ENCODE measurements at places on chromosomes 7 and 10.

DNA sequence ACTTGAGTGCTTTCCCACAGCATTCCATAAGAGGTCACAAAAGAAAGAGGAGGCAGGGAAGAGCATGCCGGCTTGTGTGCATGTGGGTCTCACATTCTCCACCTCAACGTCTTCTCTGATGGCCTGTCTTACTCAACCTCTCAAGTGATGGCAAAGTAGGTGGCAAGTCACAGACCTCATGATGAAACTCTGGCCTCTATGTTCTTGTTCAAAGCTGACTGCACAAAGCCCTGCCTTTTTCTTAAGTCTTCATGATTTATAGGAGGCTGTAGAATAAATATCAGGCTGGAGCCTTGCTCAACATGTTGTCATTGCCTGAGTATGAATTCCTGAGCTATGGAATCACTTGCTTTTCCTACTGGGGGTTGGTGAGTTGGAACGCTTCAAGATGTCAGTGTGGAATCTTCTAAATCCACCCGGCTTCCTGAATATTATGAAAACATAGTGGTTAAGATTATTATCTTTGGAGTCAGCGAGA is 213.6 kb upstream of the INHBA start:
- no peak for DNase-seq

DNA sequence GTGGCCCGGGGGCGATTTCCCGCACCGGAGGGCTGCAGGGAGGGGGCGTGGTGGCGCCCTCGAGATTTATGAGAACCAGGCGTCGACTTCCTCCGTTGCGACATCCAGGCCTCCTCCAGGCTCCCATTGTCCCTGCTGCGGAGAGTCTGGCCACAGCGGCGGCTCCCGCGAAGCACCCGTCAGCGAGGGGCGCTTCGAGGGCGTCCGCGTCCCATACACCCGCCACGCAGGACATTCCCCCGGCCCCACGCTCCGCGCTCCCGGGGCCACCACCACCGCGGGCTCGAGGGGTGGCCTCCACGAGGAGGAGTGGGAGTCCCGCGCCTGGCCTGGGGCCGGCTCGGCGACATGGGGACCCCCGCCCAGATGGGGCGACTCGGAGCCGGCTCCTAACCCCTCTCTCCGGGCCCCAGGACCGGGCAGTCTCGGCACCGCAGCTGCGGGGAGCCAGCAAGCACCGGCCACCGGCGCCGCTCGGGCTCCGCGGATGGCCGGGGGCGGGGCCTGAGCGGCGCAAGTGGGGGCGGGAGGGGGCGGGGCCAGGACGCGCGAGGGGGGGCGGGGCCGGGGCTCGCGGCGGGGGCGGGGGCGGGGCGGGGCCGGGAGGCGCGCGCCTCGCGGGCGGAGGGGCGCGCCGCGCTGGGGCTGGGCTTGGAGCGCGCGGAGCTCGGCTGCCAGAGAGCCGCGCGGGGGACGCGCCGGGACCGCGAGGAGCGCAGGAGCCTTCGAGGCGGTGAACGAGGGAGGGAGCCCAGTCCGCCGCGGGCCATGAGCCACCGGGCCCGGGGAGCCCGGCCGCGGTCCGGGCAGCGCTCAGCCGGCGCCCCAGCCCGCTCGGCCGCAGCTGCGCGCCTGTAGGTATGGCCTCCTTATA is at the start of gene SH2B2:
Gene SH2B2, plus strand, starts transcription at position 632 of the 874 bp plus-strand sequence. CDS start 13,683 bp downstream, outside the sequence.
- DNase-seq, result no peak

- DNase-seq, result no peak
These were observed 6.5 kb downstream of the BLVRA start for GRCh38 chr7:43764807-43765491.

- DNase-seq, result no peak
These were observed 79.7 kb upstream of the ITGB1 start for GRCh38 chr10:33037726-33038125.

GRCh38 chr7:70829221-70830059 is 302.5 kb upstream of the GALNT17 start:
- DNase-seq, result peak; percentile 36

DNA sequence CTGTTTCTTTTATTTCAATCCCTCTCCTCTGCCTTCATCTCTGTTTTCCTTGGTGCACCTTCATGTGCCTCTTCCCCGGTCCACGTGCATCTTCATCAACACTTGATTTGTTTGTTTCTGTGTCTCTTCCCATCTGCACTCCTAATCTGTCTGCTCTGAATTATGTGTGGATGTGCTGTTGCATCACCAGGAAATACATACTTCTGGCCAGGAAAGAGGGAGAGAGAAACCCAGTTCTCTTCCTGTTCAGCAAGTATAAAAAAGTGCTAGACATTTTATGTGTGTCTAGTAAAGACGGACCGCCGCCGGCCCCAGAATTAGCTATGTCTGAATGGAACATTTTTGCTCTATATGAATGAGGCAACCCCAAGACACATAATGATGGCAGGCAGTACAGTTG is 93.8 kb downstream of the CALD1 start:
- DNase-seq, result no peak

GRCh38 chr10:111486346-111486745 is 409.5 kb downstream of the ADRA2A start:
- no peak for DNase-seq

DNA sequence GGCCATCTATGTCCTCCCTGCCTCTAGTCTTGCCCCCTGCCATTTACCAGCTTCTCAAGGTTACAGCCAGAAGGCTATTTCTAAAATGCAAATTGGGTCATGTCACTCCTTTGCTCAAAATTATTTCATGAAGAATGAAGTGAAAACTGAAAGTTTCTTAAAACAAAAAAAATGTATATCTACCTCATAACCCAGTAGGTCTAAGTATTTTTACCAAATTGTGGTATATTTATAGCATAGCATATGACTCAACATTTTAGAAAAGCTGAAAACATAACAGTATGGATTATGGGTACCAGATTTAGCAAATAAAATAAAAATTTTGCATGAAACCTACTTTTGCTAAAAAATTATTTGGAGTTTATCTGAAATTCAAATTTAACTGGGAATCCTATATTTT is 78.4 kb downstream of the SLC16A9 start:
- DNase-seq, result no peak

DNA sequence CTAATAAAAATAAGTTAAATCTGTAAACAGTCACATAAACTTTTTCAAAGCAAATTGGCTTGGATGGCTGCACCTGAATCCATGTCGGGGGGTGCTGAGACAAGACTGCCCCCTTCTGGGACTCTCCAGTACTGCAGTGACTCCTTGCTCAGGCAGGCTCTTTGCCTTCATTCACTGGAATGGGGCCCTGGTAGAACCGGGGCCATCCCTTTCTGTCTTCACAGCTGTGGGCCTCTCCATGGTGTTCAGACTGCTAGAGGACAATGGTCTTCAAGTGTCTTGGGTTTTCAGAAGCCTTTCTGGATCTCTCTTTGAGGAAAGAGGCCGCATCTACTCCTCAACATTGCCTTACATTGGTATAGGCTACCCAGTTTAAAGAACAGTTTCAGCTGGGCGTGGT is 16.1 kb upstream of the IMPDH1 start:
- peak; percentile 73 for DNase-seq

DNA sequence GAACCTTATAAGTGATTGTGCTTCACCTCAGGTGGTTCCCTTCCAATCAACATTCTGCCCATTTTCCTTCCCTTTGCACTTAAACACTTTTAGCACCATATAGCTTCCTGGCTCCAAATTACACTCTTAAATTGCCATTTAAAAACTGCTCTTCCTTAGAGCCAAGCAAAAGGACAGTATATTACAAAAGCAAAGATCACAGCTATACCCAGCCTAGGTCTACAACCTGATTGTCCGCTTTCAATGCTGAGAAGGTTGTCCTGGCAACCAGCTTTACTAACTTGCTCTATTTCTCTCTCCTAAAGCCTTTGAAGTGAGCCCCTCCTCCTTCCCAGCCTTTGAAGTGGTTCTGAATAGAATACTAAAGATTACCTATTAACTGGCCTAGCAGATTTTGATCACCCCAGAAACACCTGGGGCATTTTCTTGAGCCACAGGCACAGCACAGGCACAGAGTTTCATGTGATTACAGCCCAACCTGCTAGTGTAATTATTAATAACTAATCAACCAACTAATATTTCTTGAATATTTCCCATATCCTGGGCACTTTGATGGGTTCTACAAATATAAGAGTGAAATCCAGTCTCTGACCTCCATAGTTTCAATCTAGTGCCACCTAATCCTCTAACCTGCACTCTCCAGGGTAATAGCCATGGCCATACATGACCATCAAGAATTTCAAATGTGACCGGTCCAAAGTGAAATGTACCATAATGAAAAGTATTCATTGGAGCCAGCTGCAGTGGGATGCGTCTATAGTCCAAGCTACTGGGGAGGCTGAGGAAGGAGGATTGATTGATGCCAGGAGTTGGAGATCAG is 63.6 kb upstream of the TRIM24 start:
- DNase-seq, result no peak
